ENCODE measurements at places on chromosomes 1 and 21. TPM values are rescaled to one million over a fixed set of nuclear protein-coding genes. Genes with fewer than 3 reads are reported as not detected.

Gene CYYR1
- total RNA-seq: under 0.01 TPM

GRCh38 chr1:193634470-193634869 is 448.1 kb upstream of the B3GALT2 start:
- no peak for DNase-seq

DNA sequence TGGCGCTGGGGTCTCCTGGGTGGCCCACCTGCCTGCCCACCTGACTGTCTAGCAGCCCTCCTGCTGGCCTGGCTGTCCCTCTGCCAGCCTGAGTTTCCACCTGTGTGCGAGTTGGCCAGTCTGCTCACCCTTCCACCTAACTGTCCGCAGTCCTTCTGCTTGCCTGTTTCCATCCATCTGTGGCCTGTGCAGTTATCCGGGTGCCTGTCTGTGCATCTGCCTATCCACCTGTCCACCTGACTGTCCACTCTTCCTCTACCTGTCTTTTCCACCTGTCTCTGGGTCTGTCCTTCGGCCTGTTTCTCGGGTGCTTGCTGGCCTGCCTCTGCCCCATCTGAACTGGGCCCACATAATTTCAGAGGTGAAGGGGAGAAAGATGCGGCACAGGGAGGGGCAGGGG is 1.9 kb downstream of the KCNQ4 start:
- no peak for DNase-seq

GRCh38 chr21:23951251-23951650 is 1656.0 kb downstream of the MRPL39 start:
- DNase-seq: no peak
